ENCODE measurements at places on chromosomes 11 and 22. TPM values are rescaled to one million over a fixed set of nuclear protein-coding genes. Genes with fewer than 3 reads are reported as not detected.

TMPRSS5 gene
- 0.07 TPM for total RNA-seq

IL18 gene
- total RNA-seq = 0.23 TPM

KDM4D gene
- 0.36 TPM for total RNA-seq

MYO18B gene
- total RNA-seq = 4.1 TPM

RAG2 gene
- total RNA-seq = not detected

OR5T3 gene
- not detected for total RNA-seq

APOA4 gene
- total RNA-seq = not detected

NXPE4 gene
- not detected for total RNA-seq

OR4D5 gene
- not detected for total RNA-seq

GAL3ST1 gene
- total RNA-seq = 0.23 TPM

SPI1 gene
- not detected for total RNA-seq

BDNF gene
- 44.0 TPM for total RNA-seq

All from smooth muscle cell of the pulmonary artery (primary cell).